Skeletal muscle cell (primary cell): ENCODE measurements at places on chromosomes 4 and X.
A peak's percentile ranks its signal among the peaks of the same experiment; 100 is the strongest.

- DNase-seq: no peak
These were observed 13.6 kb upstream of the GPR174 start for GRCh38 chrX:79130857-79131256.

DNA sequence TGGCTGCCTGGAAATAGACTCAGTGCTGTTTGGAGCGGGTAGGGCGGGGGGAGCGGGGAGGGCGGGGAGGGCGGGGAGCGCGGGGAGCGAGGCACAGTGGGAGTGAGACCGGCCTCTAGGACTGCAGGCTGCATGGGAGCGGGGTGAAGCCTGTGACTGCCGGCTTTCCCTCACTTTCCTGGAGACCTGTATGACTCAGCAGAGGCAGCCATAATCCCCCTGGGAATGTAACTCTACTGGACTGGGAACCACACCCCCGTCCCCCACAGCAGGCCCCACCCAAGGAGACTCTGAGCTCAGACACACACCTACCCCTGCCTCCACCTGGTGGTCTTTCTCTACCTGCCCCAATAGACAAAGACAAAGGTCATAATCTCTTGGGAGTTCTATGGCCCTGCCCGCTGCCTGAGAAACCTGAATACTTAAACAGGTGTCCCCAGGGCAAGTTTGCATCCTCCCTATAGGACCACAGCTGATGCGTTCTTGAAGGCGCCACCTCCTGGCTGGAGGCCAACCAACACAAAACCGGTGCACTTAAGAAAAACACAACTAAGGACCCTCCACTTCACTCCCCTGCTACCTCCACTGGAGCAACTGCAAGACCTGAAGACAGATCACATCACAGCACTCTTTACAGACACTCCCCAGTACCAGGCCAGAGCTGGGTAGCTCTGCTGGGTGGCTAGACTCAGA lies 18.0 kb downstream of the HDAC8 start:
- DNase-seq: no peak

- peak; percentile 97 for DNase-seq
These were observed 99.4 kb upstream of the PGRMC2 start for GRCh38 chr4:128386761-128387599.

DNA sequence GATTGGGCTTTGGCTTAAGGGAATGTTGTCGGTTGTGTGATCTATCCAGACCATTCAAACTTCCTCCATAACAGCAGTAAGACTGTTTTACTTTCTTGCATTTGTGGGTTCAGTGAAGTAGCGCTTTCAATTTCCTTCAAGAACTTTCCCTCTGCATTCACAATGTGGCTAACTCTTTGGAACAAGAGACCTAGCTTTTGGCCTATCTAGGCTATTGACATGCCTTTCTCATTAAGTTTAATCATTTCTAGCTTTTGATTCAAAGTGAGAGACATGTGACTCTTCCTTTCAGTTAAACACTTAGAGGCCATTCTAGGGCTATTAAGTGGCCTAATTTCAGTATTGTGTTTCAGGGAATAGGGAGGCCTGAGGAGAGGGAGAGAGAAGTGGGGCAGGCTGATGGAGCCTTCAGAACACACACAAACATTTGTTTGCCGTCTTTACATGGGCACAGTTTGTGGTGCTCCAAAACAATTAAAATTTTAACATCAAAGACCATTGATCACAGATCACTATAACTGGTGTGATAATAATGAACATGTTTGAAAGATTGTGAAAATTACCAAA lies 34.1 kb downstream of the ADH5 start:
- DNase-seq: no peak

GRCh38 chr4:84790769-84791565 lies 175.5 kb downstream of the WDFY3 start:
- DNase-seq: peak; percentile 8

DNA sequence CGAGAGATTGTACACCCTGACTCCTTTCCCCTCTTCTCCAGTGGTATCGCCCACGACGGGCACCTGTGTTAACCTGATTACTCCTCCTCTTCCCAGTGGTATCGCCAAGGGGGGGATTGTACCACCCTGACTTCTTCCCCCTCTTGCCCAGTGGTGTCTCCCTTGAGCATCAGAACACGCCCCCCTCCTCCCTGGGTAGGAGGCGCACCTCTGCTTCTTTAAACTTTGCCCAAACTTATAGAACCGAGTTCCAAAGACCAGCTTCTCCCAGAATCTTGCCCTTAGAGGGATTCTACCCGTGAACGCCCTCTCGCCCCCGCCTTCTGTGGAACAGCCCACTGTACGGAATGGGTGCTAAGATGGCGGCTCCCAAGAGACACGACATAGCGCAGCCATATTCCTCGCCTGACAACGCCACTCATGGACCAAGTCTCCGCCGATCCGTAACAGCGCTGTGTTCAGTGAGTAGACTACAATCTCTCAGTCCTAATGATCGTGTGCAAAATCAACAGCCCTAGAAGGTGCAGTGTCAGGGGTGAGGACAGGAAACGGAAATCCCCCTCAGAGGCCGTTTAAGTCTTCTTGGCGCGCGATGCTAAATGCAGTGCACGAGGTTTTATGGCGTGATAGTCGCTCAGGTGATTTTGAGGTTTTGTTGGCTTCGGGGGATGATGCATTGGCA lies 4.2 kb upstream of the ZNF157 start:
- peak; percentile 25 for DNase-seq

DNA sequence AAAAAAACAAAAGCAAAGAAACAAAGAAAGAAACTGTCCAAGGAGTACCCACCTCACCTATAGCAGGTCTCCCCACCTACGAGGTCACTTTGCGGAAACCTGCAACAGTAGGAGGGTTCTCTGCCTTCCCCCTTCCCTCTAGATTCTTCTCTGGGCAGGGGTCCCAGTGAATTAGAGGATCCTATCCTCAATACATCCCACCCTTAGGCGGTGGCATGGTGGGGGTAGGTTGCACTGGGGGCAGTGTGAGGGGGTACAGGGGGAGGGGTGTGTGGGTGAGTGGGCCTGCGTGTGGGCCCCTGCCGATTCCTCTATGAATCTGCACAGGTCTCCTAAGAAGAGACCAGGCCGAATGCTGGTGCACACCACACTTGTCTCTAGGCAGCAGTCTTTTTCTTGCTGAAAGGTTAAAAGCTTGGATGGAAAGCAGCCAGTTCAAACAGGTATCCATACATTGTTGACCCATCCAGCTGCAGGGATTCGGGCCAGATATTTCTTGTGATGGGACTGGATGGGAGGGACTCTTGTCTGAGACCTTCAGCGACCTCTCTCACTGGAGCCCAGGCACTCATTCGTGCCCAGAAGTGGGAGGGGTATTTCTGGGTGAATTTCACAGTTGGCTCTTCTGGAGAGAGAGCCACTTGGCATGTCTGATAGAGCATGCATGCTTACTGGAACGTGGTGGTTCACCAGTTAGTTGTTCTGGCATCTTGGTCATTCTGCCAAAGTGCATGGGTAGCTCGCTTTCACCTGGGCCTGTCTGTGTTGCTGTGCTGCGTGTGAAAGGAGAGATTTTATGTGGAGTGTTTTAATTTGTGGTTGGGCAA lies 65.6 kb downstream of the NBDY start:
- DNase-seq: no peak
